Hematopoietic multipotent progenitor cell (in vitro differentiated cells): ENCODE measurements at places on chromosomes 16 and 17. TPM values are rescaled to one million over a fixed set of nuclear protein-coding genes. Genes with fewer than 3 reads are reported as not detected.

DNA sequence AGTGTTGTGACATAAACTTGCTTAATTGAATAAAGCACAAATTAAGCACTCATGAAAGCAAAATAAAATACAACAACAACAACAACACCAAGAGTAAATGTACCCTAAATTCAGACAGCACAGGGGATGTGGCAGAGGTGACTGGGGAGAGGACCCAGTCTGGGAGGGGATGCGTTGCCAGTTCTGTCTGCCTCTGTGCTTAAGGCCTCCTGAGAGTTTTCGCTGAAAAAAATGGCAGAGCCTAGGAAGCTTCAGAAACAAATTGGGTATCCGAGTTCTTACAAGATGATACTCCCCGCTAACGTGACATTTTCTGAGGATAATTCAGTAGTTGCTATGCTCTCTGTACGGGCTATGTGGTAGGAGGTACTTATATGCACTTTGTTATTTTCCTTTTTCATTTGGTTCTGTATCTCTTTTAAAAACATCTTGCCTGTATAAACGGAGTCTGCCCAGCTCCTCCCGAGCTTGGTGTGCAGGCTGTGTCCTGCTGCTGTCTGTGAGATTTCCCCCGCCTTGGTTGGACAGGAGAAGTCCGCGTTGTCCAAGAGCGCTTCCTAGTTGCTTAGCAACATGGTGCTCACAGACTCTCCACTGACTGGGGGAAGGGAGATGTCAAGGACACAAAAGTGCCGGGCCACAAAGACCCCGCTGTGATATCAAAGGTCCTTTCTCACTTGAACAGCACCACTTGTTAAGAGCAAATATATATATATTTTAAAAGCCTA is 134.2 kb upstream of the CPHXL start:
- DNase-seq, result no peak

KRTAP1-5 gene
- total RNA-seq, result not detected

DNA sequence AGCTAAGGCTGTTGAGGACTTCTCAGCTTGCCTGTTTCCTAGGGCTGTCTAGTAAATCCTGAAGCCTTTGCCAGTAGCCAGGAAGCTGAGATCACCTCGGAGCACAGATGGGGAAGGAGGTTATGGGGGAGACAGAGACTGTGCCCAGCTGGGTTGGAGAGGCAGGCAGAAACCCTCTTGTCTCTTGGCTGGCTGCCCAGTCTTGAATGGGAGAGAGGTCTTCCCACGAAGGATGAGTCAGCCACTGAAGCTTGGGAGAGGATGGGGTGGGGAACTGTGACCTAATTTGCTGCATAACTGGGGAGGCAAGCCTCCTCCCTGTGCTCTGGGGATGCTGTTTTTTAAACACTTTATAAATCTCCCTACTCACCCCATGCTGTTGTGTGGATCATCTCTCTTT is 69.8 kb downstream of the SHISA9 start:
- no peak for DNase-seq

DNA sequence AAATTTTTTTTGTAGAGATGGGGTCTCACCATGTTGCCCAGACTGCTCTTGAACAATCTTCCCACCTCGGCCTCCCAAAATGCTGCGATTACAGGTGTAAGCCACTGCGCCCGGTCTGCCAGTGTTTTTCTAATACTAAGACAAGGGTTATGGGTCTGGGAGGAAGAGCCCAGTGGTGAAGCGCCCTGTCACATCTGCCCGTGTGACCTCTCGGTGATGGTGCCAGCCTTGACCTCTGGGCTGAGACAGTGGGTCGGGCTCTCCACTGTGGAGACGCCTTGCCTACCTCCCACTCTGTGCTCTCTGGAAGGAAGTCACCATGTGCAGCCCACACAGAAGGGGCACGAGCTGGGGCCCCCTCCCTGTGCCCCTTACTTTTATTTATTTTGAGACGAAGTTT is 5.1 kb upstream of the BAIAP2 start:
- no peak for DNase-seq

GINS2 gene
- total RNA-seq, result 5.4 TPM

TEX14 gene
- 0.27 TPM for total RNA-seq

C16orf54 gene
- 64.9 TPM for total RNA-seq

- DNase-seq, result no peak
Observed at GRCh38 chr17:8855477-8856204, 11.8 kb downstream of the PIK3R6 start.

PYY gene
- total RNA-seq, result not detected
